Right lung (tissue), 10 donors: ENCODE measurements at places on chromosomes 11 and 22. TPM values are rescaled to one million over a fixed set of nuclear protein-coding genes. Genes with fewer than 3 reads are reported as not detected.

Gene MIAT
- 4.4 TPM for polyA plus RNA-seq

DNA sequence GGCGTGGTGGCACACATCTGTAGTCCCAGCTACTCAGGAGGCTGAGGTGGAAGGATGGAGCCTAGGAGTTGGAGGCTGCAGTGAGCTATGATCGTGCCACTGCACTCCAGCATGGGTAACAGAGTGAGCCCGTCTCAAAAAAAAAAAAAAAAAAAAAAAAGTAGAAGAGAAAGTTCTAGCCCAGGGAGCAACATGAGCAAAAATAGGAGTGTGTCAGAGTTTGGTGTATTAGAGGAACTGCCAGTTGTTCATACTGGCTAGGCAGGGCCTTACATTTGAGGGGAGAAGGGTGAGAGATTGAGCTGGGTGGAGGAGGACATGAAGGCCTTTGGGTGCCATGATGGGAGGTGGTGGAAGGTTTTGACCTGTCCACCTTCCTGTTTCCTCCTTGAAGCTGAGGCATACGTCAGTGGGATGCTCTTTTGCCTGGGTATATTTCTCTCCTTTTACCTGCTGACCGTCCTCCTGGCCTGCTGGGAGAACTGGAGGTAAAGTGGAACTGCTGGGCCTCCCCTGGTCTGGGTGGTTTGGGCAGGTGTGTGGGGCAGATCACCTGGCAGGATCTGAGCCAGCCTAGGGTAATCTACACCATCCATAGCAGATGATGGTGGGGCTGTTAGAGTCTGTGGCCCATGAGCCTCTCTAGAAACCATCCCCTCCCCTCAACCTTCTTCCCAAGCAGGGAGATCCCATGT lies 7.3 kb downstream of the SIDT2 start:
- no peak for DNase-seq

DNA sequence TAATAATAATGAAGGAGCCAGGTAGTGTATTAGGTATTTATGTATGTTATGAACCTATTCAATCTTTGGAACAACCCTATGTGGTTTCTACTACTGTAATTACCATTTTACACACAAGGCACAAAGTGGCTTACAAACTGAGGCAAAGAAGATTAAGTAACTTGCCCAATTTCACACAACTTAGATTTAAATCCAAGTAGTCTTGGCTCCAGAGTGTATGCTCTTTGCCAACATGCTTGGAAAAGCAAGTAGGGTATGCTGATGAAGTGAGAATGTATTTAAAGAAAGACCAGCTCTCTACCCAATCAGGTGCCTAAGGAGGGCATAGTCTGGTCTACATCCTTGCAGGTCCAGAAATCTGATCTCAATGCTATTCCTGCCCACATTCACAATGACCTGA lies 463.2 kb downstream of the METTL15 start:
- no peak for DNase-seq

Gene TMPRSS4
- polyA plus RNA-seq: 3.5 TPM

Gene SESN3
- 85.3 TPM for polyA plus RNA-seq

Gene OR52N5
- polyA plus RNA-seq: not detected

DNA sequence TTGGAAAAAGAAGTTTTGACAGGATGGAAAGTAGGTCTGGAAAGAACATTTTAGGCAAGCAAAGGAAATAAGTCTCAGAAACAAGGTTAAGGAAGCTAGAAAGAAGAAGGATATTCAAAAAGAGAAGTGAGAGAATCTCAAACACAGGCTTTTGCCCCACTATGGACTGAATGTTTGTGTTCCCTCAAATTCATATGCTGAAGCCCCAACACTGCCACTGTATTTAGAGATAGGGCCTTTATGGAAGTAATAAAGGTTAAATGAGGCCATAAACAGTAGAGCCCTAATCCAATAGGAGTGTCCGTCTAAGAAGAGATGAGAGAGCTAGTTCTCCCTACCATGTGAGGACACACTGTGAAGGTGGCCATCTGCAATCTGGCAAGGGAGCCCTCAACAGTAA lies 20.6 kb upstream of the RPS13 start:
- no peak for DNase-seq

DNA sequence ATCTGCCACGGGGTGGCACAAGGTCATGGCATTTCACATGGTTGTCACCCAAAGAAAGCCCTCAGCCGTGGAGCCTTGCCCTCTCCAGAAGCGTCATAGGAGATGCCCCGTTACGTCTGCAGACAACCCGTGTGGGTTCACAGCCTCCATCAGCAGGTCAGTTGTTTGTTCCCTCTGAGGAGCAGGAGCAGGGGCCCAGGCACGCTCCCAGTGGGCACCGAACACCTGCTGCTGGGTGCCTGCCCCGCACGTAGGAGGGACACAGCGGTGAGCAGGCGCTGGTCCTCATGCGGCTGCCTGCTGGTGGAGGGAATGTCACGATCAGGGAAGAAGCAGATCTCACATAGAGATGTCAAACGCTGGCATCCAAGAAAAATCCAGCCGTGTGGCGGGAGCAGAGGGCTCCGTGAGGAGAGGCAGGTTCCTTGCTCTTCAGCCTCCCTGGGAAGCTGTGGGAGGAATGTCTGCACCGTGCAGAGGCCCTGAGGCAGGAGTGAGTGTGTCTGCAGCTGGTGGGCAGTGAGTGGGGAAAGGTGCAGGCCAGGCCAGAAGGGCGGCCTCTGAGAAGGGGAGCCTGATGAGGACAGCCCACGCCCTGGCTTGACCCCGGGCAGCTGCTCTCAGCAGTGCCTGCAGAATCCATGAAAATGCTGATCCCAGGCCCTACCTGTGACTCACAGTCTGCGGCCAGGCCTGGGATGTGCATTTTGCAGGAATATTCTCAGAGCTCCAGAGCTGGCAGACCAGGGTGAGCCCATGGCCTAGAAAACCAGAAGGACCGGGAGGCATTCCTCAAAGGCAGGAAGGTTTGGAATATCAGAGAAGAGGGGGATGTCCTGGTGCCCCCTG lies 36.4 kb upstream of the TH start:
- DNase-seq: no peak

- no peak for DNase-seq
Measured at GRCh38 chr11:133793271-133794035, 51.9 kb downstream of the SPATA19 start.

DNA sequence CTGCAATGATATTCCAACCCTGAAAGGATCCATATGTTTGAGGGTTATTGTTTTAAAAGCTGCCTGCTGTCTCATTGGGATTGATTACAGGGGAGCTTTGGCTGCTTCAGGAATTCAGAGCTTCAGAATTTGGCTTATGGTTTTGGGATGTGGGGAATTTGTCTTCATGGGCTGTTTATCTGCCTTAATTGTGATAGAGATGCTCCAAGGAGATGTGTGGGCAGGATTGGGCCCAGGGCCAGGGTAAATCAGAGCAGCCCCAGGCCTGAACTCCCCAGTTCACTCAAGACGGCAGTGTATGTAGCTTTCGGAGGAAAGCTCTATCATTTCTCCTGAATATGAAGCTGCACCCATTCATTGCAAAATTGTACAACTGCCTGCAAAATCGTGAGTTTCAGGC lies 88.5 kb downstream of the ALX4 start:
- no peak for DNase-seq

DNA sequence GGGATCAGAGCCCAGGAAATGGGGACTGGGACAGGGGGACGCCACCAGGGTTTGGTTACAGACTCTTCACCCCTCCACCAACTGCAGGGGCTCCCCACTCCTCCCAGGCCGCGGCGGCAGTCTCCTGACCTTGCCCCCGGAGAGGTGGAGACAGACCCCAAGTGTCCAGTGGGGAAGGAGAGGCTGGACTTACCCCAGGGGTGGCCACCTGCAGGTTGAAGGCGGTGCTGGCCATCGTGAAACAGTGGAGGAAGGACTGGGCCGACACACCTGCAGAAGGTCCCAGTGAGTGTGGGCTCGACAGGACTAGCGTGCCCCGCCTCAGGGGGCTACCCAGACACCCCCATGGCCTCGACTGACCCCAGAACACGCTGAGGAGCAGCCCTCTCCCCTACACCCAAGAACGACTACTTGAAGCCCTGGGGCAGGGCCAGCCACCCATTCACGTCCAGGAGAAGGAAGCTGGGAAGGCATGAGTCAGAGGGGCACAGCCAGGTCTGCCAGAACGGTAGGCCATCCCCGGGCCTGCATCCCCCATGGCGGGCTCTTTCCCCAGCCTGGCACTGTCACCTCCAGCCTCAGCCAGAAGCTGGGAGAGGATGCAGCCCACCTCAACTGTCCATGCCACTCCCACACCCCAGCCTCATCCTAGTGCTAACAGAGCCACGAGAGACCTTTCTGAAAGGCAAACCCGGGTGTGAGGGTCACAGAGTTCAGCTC lies 2.3 kb downstream of the GATD1 start:
- DNase-seq: no peak

Gene P2RX6
- 1.8 TPM for polyA plus RNA-seq

DNA sequence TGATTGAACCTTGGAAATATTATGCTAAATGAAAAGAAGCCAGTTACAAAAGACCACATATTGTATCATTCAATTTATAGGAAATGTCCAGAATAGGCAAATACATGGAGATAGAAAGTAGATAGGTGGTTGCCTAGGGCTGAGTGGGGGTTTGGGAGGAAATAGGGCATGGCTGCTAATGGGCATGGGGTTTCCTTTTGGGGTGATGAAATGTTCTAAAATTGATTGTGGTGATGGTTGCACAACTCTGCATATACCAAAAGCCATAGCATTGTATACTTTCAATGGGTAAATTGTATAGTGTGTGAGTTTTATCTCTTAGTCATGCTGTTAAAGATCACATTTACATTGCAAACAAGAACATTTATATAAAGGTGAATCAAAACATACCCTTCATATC lies 48.7 kb downstream of the LDLRAD3 start:
- DNase-seq: no peak
